Hematopoietic multipotent progenitor cell treated with erythropoietin and hydrocortisone succinate and interleukin-3 and kit ligand, for 15 days (in vitro differentiated cells): ENCODE measurements at places on chromosomes 1 and 21.

DNA sequence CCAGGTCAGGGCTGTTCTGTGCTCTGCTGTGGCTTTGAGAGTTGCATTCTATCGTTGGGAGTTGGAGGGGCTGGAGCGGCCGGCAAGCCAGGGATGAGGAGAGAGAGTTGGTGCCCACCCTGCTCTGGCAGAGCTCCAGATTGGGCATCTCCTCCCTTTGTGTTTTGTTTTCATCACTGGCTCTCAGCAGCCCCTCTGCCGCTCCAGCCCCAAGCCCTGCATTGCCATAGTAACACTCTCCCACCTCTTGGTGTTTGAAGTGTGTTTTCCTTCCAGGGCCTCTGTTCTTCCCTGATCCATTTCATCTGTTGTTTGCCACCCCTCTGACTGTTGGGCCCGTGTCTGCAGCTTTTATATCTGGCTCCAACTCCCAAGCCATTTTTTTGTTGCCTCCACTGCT lies 152.7 kb downstream of the URB2 start:
- DNase-seq = no peak

- no peak for DNase-seq
Measured at GRCh38 chr1:177708406-177708805, 261.5 kb downstream of the SEC16B start.

DNA sequence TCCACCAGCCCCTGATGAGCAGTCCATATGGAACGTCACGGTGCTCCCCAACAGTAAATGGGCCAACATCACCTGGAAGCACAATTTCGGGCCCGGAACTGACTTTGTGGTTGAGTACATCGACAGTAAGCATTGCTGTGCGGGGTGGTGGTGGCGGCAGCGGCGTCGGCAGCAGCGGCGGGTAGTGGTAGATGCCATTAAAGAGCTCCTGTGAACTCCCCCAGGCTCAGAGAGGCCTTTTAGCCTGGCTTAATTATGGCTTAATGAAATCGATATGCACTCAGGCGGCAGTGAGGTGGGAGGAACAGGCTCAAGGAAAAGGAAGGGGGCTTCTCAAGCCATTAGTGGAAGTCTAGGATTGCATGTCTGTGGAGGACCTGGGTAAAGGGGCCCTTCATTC lies 41.9 kb upstream of the CNTN2 start:
- DNase-seq = no peak

- peak; percentile 10 for DNase-seq
Measured at GRCh38 chr1:6033986-6034749, 11.5 kb upstream of the KCNAB2 start.

DNA sequence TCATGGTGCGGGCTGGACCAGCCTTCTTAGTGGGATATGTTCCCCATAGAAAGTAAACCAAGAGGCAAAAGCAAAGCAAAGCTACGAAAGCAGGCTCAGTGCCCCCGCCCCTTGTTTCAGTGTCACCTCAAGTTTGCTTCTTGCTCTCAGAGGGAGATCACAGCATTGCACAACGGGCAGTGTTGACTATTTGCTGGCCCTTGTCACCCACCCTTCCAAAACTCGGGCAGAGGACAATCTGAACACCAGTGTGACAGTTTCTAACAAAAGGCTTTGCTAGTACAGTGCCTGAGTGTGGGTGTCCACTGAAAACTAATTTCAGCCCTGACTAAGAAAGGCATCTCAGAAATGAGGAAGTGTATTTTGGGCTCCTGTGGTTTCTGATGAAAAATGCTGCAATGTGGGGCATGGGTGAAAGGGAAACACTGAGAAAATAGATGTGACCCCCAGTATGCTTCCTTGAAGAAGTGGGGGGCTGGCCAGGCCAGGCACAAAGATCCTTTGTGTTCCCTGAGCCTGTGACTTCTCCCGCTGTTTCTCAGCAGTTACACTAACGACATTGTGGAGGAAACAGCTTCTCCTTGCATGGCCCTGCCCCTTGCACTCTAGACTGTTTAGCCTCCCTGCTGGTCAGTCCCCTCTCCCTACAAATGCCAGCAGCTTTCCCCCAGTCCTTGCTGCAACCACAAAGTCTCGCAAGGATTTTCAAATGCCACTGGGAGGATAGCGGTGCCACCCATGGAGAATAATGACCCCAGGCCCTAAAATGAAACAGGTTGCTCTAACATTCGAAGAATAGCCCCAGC lies 33.3 kb upstream of the KCNE1 start:
- DNase-seq = no peak

DNA sequence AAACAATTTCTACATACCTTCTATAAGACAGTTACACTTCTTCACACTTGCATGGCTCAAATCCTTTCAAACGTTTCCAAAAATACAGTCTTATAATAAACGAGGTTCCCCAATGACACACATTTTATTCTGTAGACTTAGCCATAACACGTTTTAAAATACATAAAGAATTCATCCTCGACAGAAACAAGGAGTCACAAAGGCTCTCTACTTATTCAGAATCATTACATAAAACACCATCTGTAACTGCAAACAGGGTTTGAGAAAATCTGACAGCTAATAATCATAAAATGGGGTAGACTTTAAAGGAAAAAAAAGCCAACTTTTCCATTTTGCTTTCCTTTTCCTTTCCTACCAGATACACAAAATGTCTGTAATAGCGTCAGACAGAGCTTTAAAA lies 1.8 kb downstream of the PIK3R3 start:
- no peak for DNase-seq

- DNase-seq = no peak
Measured at GRCh38 chr1:151237678-151238466, 16.7 kb upstream of the PSMD4 start.

- no peak for DNase-seq
Measured at GRCh38 chr1:15455522-15455921, 1.0 kb upstream of the CELA2A start.

GRCh38 chr1:194477908-194478307 lies 1291.5 kb upstream of the B3GALT2 start:
- DNase-seq = no peak

- DNase-seq = no peak
Measured at GRCh38 chr1:185676969-185677368, 57.2 kb upstream of the HMCN1 start.
